NCI-H446 (cell line): ENCODE measurements at places on chromosomes 7 and 10.

GRCh38 chr7:24669971-24670591 is 87.2 kb downstream of the GSDME start:
- DNase-seq: no peak

DNA sequence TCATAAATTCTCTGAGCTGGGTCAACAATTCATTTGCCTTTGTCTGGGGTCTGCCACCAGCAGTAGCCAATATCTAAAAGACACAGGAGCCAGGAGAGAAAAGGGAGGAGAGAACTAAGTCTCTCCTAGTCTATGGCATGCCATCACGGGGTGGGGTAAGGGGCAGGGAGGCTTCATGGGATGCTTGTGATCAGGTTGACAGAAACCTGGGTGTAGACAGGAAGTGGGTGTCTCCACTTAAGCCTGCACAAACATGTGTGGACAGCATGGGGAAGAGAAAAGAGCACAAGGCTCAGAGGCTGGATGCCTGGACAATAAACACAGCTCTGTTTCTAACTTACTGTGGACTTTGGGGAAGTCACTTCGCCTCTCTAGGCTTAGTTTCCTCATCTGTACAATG is 11.5 kb upstream of the C10orf53 start:
- no peak for DNase-seq

DNA sequence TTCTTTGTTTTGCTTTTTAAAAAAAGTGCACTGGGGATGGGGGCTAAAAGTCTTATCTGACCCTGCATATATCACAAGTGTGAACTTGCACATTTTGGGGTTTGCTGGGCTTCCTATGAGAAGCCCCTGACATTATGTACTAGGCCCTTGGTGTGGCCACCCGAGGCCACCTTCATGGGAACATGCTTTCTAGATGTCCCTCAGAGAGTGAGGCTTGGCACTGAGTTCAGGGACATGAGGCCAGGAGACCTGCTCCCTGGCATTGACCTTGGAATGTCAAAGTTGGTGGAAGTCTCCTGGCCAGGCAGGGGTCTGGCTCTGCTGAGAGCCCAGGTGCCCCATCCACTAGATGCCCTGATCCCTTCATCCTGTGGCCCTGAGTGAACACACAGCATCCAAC is 536.2 kb downstream of the TCERG1L start:
- no peak for DNase-seq

DNA sequence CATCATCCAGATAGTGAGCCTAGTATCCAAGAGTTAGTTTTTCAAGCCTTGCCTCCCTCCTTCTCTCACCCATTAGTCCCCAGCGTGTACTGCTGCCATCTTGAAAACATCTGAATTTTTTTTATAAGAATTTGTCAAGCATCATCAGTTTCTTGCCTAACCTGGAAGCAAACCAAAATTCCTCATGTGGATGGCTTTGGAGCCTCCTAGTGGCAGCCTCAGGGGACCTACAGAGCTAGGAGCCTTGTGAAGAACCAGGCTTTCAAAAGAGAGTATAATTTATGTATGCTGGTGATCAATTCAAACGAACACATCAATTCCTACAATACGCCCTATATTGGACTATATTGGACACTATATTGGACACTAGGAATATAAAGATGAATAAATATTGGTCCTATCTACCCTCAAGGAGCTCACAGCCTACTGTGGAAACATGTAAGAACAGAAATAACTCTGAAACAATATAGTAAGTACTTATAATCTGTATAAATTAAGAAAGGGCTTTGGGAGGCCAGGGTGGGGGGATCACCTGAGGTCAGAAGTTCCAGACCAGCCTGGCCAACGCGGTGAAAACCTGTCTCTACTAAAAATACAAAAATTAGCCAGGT is 63.4 kb downstream of the HPSE2 start:
- peak; percentile 2 for DNase-seq

DNA sequence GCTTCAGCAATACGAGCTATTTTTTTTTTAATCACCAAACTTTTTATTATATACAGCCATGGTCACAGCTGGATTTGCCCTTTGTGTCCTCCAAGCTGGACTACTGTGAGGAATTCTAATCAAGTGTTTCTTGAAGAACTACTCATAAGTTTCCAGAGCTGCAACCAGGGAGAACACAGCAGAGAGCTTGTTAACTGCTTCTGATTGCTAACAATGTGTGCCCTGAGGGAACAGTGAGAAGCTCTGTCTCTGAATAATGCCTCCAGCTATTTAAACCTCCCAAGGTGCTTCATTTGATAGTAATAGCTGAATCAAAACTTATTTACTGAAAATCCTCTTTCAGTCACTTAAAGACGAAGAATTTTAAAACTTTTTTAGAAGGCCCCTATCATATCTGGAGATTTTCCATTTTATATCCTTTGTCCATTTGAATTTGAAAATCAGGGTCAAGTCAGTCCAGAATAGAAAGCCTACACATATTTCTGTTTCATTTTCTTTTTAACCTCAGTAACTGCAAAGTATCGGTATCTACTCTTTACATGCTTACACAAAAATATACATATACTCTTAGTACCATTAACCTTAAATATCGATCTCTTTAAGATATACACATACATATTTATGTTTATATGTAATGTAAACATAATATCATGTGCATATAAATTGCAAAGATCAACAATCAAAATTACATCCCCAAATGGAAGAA is 1024.2 kb downstream of the GRM8 start:
- no peak for DNase-seq

DNA sequence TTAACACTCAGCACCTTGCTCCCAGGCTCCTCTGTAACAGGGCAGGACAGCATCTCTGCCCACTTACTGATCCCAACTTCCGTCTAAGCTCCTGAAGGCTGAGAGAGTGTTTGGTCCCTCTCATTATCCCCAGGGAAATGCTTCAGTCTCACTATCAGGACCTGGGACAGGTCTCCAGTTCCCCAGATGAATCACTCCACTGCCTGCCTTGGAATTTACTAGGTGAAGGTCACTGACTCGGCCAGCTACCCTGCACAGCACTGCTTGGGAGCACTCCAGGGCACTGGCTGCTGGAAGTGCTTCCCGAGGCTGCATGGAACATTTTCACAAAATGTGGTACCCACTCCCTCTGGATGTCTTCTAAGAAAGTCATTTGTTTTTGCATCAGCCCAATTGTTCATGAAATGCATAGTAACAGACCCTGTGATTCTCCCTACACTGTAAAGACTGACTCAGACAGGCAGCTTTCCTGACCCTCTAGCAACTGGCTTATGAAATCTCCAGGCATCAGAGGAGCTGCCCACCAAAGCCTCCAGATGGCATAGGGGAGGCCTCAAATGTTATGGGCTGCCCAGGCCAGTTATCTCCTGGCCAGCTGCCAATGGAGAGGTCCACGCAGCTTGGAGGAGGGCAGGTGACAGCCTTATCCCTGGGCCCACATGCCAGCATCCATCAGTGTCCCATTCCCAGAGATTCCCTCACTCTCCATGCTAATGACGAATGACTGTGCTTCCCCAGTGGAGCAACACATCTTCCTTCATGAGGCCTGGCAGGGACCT is 89.1 kb downstream of the GFRA1 start:
- no peak for DNase-seq

DNA sequence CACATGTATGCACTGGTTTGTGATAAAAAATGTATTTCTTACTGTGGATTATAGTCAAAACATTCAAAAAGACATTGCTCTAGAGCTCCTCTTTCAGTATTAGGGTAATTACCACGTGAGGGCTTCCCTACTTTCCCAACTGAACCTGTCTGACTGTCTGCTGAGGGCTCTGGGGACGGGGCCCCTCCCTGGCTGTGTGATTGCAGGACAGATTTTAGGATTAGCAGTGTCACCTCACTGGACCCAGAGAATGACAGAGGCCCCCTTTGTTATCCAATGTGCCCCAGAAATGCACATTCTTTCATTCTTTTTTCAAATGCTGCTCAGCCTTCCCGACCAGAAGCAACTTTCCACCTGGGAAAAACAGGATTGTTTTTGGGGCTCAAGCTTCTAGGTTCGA is 43.6 kb upstream of the MXI1 start:
- DNase-seq: no peak

DNA sequence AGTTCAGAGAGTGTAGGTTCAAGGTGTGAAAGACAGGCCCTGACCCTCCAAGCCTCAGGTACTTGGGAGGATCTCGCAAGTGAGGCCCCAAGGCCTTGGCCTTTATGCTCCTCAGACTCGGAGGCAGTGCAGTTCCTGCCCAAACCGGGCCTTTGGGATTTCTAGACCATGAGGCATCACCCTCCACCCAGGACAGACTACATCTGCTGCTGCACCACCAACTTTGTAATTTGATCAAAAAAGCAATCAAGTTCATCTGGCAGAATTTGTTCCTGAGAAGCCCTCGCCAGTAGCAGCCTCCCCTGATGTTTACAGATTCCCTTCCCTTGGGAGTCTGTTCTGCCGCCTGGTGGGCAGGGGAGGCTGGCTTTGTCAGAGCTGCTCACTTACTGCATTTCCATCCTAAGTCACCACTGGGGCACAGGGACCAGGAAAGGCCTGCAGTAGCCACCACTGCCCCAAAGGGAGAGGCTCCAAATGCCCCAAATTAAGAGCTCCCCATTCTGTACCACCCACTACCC is 2.1 kb downstream of the CAMK2G start:
- DNase-seq: no peak

DNA sequence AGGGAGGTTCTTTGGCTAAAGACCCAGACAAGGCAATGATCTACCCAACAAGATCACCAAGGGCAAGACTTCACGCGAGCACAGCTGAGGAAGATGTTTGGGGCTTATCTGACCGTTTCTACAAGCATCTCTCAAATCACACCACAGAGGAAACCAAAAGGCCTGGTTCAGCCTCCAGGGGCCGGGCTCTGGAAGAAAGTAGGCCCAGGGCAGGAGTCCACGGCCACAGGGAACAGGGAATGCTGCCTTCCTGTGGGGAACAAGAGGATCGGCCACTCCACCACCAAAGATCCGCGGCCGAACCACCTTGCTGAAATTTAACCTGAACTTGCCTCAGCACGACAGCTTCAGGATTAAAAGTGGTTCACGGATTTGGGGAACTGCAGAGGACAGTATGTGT is 332.5 kb downstream of the PTPRN2 start:
- DNase-seq: no peak

DNA sequence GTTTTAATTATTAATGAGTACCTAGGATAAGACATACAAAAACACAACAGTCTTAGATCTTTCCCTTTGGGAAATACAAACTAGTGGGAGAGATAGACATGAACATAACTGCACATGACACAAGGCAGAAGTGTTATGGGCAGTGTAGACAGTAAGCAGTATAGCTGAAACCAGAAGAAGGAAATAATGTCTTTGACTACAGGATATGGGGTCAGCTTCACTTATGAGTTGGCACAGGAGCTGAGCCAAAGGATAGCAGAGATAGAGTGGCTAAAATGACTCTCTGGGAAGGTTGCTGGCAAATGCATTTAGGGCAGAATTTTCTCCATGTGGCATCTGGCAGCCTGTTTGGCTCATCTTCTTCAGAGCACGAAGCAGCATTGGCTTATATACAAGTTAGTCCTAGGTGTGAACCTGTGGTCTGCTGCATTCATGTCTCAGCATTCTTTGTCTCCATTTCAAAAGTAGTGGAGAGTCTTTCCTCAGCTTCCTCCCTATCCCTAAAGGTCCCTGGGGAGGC is 60.3 kb upstream of the FEZF1 start:
- no peak for DNase-seq

DNA sequence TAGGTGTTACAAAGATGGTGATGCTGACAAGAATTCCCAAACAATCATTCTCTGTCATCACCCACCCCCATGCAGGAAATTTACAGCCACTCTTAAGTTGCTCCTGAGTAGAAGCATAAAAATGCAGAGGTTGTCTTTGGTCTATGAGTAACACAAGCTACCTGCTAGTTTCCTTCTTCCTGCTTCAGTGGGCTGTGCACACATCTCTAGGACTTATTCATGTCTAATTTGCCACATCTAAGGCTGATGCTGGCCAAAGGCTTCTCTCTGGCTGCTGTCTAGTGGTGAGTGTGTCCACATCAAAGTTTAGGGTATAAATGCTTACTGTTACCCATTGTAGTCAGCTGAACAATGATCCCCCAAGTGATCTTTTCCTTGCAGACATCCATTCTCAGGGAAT is 662.5 kb downstream of the TYW1 start:
- DNase-seq: no peak

- no peak for DNase-seq
Measured at GRCh38 chr10:35916791-35917190, 274.7 kb upstream of the FZD8 start.

DNA sequence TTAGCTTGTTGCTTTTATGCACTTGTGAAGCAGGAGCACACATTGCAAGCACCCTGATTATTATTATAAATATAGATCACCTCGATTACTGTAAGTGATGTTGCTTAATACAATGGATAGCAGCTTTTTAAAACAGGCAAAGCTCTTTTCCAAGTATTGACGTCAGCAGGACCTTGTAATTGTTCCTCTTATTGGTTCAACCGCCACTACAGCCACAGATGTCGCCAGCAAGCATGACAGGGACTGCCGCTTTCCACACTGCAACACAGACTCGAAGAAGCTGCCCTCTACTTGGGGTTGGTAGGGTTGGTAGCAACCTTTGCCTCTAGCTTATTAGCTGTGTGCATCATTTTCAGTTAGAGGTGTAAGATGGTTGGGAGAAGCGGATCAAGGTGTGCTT is 167.6 kb downstream of the ZNF365 start:
- DNase-seq: no peak

- no peak for DNase-seq
Measured at GRCh38 chr7:103009466-103010185, 65.0 kb downstream of the FBXL13 start.

- no peak for DNase-seq
Measured at GRCh38 chr10:97063271-97063982, 122.3 kb downstream of the SLIT1 start.

- DNase-seq: no peak
Measured at GRCh38 chr7:77450054-77450453, 33.9 kb upstream of the GSAP start.

DNA sequence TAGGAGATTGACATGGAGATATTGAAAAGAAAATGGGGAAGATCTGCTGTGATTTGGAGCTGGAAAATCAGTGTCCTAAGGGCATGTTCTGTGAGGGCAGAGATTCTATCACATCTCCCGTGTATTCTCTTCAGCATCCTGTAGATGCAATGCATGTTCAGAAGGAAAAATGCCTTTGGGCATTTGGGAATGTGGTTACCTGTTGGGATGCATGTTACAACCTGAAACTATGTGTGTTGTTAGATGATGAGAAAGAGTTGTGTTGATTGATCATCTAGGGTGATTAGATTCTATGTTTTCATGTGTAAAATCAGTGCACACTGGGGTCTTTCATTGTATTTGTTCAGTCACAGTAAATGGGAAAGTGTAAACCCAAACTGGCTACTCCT is 14.7 kb downstream of the CUZD1 start:
- DNase-seq: no peak

- DNase-seq: no peak
Measured at GRCh38 chr7:8516976-8517375, 83.6 kb downstream of the NXPH1 start.

GRCh38 chr7:74012842-74013249 is 15.1 kb upstream of the ELN start:
- no peak for DNase-seq

- no peak for DNase-seq
Measured at GRCh38 chr10:110617425-110618229, 26.5 kb upstream of the RBM20 start.
